GOT3 (cell line): ENCODE measurements at places on chromosomes 5 and 9.
A peak's percentile ranks its signal among the peaks of the same experiment; 100 is the strongest.

DNA sequence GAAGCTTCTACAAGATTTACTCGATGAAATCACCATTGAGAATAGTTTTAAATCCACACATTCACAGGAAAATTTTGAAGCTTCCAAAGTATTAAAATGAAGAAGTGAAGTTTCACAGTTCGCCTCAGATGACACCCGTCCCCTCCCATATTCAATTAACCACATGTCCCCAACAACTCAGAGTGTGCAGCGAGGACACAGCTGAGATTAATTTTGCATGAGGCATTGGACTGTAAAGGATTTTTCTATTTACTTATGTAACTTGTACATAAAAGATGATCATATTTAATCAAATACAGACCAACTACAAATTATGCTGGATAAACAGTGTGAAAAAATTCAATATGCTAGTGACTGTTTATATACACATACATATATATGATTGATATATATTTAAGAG, 84.7 kb upstream of the OLFM1 start:
- DNase-seq = no peak

GRCh38 chr9:110606179-110606790, 26.7 kb upstream of the SVEP1 start:
- no peak for DNase-seq

GRCh38 chr5:106017243-106017857, 1653.4 kb downstream of the EFNA5 start:
- DNase-seq = no peak

GRCh38 chr5:135203593-135204036, 169.6 kb upstream of the PITX1 start:
- no peak for DNase-seq

DNA sequence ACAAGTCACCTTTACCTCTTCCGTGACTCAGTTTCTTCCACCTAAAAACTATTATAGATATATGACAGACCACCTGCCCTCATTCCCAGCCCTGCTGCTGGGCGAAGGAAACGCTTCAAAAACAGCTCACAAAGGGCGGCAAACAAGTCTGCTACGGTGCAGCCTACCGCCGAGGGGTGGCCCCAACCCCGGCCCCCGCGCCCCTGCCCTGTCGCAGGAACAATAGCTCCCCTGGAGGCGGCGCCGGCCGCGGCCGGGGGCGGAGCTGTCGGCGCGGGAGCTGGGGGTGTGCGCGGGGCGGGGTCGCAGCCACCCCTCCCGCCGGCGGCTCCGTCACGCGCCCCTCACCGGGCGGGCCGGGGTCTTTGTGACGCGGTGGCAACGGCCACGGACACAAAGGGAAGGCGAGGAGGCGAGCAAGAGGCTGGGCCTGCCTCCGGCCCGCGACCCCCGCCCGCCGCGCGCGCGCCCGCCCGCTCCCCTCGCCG, at the start of gene TMEFF1:
TMEFF1 (plus strand) TSS at position 362 of the 488 bp plus-strand sequence. CDS start 396 bp downstream, outside the sequence.
- DNase-seq = no peak

DNA sequence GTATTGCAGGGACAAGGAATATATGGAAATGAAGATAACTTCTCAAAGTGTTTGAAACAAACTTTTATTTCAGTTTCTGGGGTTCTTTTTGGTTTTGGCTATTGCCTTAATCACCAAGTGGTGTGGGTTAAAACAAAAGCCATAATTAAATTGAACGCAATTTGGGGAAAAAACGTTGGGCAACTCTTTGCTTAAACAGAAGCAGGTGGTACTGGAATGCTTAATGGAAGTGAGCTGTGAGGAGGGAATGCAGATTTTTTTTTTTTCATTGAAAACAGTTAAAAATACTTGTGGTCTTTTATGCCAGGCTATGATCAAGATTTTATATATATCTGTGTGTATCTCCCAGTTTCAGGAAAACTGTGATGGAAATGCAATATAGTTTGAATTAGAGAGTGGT, 195.7 kb upstream of the TUT7 start:
- no peak for DNase-seq

DNA sequence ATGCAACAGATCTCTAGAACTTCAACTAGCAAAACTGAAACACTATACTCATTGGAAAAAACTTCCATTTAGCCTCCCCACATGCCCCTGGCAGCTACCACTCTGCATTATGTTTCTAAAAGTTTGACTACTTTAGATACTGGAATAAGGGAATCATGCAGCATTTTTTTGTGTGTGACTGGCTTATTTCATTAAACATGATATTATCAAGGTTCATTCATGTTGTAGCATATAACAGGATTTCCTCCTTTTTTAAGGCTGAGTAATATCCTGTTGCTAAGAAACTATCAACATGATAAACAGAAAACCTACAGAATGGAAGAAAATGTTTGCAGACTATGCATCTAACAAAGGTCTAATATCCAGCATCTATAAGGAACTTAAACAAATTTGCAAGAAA, 597.9 kb downstream of the DMRTA1 start:
- no peak for DNase-seq

- no peak for DNase-seq
These were observed 115.5 kb upstream of the STARD4 start for GRCh38 chr5:111627862-111628261.

DNA sequence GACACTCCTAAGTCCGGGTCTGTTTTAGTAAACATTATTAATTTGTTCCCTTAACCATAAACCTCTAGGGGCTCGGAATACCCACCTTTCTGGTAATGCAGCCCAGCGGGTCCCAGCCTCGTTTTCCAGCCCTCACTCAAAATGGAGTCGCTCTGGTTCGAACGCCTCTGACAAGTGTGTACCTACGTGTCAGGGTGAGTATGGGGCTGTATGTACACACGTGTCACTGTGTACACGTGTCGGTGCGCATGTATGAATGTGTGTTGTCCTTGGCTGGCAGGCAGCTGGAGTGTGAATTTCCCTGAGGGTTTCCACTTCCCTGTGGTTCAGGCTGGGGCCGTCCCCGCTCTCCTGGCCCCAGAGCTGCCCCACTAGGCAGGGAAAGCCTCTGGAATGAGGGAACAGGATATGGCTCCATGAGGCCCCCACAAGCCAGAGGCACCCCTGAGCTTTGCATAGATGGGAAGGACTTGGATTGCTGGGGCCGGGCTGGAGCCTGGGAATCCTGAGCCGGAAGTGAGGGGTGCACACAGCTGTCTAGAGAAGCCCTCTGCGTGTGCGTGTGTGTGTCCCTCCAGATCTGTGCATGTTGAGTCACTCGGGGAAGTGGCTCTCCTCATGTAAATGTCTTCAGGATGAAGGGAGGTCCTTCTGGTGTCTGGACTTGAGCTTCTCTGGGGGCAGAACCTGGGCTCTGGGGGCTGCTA, 160.8 kb upstream of the IER5L start:
- DNase-seq = no peak

DNA sequence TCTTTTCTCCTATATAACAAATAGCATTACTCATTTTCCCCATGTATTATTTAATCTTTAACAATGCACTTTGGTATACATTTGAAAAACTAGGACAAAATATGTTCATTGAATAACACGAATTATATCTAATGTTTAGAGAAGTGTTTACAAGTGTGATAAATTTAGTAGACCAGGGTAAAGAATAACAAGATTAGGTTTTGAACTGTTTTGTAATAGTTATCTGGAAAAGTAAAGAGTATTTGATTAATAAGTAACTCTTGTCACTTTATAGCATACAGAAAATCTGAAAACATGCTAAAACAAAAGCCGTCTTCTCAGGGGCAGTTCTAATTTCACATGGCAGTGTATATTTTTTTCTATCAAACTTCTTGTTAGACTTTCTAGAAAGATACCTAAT, 58.5 kb downstream of the PPIC start:
- DNase-seq = no peak

- DNase-seq = no peak
These were observed 62.3 kb downstream of the THBS4 start for GRCh38 chr5:80097451-80097850.

GRCh38 chr9:131635285-131635684, 90.0 kb downstream of the PRRT1B start:
- peak; percentile 49 for DNase-seq

- no peak for DNase-seq
These were observed 136.6 kb downstream of the GABBR2 start for GRCh38 chr9:98572054-98572627.

GRCh38 chr9:99020786-99021436, 77.2 kb downstream of the COL15A1 start:
- no peak for DNase-seq

GRCh38 chr5:96316487-96316886, 116.6 kb downstream of the PCSK1 start:
- DNase-seq = no peak

DNA sequence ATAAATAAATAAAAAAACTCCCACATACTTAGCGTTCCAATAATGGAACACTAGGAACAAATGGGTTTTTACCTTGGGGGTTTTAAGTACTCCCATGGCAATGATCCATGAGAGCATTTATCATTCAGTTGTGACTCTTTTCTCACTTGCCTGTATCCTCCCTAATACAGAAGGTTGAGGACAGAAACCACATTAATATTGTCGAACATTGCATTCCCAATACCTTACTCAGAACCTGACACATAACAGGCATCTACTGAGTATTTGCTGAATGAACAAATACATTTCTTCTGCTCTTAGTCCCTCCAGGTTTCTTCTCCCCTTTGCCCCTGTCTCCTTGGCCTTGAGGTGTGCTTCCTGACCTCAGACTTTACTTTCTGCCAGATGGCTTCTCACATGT, 175.9 kb downstream of the CEMIP2 start:
- DNase-seq = no peak

- no peak for DNase-seq
These were observed 459.1 kb downstream of the SPOCK1 start for GRCh38 chr5:137040024-137040423.

- no peak for DNase-seq
These were observed 162.0 kb downstream of the C9orf50 start for GRCh38 chr9:129458663-129459546.

DNA sequence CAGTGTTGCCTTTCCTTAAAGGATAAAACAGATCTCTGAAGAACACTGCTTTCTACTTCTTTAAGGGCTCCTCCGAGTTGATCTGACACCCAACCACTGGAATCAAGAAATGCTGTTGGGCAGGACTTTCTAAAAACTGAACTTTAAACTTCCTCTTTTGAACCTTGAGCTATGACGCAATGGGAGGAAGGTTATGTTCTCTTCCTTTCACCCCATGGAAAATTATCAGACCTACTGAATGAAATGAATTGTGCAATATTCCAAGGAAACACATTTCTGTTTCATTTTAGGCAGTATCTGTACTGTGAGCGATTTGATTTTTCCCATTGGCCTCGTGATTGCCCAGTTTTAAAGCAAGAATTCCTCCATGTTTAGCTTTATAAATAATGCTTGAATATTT, 206.0 kb upstream of the PRR16 start:
- no peak for DNase-seq

GRCh38 chr5:86864051-86864450, 246.3 kb downstream of the COX7C start:
- DNase-seq = no peak

- no peak for DNase-seq
These were observed 61.3 kb downstream of the ENC1 start for GRCh38 chr5:74579215-74579614.

GRCh38 chr5:120738568-120738967, 274.5 kb downstream of the PRR16 start:
- no peak for DNase-seq

DNA sequence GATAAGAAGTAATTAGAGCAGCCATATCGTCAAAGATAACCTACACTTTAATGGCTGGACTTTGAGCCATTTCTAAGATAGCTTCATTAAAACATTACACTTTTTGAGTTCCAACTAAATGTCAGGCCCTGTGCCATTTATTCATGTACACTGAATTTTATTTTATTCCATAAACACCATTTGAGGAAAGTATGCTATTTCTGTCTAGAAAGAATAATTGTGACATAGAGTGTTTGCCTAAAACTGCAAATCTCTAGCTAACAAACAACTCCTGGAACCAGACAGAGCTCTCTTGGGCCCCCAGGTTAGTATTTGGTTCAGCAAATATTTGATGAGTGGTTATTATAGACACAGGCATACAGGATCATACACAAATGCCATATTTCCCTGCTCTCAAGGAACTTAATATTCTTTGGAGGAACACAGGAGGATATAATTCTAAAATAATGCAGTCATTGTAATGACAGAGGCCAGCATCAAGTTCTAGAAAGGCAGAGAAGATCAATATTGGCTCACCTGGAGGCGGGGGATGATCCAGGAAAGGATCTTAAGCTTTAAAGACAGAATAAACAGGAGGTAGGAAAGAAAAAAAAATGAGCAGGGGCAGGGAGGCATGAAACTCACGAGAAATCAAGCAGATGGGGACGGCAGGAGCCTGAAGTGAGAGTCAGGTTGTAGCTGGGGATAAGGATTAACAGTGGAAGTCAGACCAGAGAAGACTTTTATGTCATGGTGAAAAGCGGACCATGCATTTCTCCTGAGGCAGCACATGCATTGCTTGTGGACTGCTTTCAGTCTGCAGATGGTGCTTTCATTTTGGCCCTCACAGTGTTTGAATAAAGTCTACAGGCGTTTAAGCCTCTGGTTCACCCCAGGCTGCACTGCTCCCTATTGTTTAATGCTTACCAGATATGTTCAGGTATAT, 127.7 kb downstream of the GCNT1 start:
- DNase-seq = no peak

GRCh38 chr9:111516061-111516465, 8.9 kb upstream of the ZNF483 start:
- no peak for DNase-seq

- no peak for DNase-seq
These were observed 87.4 kb downstream of the ZNF608 start for GRCh38 chr5:124658867-124659557.

DNA sequence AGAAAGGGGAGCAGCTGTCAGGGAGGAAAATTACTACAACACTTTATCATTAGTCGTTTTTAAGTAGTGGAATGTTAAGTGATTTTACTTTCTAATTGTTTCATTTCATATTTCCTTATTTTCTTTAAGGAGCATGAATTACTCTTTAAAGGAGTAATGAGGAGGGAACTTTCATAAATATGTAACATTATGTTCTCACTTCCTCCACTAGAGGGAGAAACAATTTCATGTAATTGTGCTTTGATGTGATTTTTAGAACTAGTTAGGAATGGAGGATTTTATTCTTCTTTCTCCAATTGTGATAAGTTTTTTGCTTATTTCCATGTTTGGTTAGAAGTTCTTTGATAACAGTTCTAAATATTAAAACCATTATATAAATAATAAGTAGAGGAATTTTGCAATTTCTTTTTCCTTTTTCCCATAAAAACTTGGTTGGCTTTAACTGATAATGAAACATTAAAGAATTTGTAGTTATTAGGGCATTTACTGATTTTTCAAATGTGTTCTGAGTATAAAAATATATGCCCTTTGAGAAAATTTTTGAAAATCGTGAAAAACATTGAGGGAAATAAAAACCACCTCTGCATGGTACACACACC, 25.6 kb downstream of the CEP78 start:
- DNase-seq = no peak

DNA sequence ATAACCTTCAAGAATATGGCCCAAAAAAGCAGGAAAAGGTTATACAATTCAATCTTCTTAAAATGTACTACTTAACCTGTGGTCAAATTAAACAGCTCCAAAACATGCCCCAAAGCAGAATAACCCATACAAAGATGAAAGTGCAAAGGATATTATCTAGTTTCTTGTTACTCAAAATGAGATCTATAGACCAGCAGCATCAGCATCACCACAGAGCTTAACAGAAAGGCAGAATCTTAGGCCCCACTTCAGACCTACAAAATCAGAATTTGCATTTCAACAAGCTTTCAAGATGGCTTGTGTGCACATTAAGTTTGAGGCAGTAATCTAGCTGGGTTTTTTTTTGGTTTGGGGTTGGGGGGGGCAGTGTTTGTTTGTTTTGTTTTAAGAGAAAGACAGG, 54.0 kb downstream of the SCAI start:
- no peak for DNase-seq
